ENCODE measurements at places on chromosomes 2 and 18.

DNA sequence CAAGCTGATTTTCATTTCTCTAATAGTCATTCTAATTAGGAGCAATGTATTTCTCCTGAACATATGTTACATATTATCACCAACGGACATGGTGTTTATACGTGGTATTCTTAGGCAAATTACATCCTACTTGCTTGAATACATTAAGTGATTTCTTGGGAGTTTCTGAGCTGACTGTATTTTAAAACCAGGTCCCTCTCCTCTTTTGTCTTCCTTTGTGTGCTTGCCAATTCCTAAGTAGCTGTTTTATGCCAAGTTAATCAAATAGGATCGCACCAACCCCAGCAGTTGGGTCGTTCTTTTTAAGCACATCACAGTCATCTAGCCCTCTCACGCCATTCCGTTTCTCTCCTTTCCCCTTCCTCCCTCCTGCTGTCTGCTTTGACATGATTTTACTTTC, 75.4 kb upstream of the MAP2 start:
- DNase-seq = no peak

DNA sequence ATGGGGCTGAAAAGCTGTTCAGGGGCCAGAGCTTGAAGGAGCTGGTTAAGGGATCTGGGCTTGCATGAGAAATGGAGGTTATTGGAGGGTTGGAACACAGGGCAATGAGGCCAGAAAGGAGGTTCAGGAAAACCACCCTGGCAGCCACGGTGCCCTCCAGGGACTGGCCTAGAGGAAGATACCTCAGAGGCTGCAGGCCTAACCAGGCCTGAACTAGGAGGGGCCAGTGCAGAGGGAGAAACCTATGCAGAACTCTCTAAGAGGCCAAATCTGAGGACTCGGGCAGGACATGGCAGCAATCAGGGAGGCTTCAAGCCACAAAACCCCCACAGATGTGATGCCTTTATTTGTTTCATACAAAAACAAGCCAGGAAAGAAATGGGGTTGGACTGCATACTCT, 66.8 kb downstream of the BIN1 start:
- no peak for DNase-seq

- DNase-seq = no peak
These were observed 69.7 kb upstream of the KCNE4 start for GRCh38 chr2:222982010-222982908.

DNA sequence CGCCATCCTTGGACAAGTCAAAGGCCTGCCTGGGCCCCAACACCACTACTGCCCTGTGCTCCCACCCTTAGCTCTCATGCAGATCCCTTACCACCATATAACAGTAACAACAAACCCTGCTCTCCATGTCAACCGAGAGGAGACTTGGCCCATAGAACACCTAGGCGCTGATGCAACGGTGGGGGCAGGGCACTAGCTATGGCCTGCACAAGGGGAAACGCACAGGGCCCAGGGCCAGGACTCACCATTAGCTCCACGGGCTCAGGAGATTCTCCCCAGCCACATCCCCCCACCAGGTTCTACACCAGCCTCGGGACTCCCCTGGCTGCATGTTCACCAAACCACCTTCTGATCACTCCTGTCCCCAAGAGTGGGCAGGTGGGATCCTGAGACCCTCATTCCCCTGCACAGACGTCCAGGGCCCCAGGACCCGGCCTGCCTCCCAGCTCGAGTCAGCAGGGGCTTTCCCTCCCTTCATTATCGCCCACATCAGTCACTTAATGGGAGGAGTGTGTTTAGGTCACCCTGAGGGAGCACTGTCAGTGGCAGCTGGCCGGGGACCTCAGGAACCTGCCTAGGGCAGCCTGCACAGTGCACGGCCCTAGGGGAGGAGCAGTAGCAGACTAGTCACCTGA, 29.3 kb downstream of the ANKMY1 start:
- DNase-seq = no peak

GRCh38 chr2:69958480-69958879, 3.0 kb downstream of the ASPRV1 start:
- DNase-seq = no peak

- no peak for DNase-seq
These were observed 763 bp downstream of the CCDC141 start for GRCh38 chr2:179049203-179049545.

DNA sequence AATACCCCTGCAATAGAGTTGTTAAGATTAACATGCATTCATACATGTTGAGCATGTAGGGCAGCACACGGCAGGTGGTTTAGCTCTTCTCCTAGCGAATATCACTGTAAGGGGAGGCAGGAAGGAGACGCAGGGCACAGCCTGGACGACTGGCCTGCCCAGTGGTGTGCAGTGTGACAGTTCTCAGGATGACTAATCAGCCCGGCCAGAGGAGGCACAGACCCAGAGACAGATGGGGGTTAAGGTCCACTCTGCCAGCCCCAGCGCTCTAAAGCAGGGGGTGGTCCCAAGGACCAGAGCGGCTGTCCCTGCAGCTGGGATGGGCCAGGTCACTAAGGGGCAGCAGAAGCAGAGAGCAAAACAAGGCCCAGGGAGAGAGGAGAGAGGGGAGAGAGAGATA, 63.7 kb downstream of the RNF152 start:
- DNase-seq = no peak

GRCh38 chr2:151408788-151409600, 708 bp upstream of the RIF1 start:
- DNase-seq = no peak

DNA sequence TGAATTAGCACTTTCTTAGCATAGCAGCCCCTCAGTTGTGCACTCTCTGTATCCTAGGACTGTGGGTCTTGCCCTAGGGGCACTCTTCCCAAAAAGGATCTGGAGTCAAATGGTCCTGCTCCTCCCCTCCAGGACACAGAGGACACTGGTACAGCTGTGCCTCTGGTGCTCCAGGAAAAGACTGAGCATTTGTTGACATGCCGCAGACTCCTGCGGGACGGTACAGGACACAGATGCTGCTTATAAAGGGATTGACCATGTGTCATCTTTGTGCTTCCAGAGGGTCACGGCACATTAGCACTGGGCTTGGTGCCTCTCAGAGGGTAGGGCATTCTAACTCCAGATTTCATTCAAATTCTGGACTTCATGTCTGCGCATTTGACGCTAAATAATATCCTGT, 110.5 kb downstream of the KLF7 start:
- DNase-seq = no peak

DNA sequence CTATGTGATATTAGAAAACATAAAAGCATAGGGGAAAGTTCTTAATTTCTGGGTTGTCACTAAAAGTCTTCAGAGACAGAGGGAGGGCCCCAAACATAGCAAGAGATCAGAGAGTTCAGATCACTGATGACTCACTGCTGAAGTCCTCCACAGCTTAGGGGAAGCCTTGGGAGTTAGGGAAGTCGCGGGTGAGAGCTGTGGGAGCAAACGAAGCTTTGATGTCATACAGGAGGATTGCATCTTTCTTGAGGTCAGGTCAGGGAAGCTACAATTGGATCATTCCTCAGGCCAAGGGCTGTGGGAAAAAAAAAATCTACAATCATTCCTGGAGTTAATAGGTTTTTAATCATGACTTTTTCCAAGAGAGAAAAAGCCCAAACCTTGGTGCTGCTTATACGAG, 96.2 kb downstream of the COPS8 start:
- DNase-seq = peak; percentile 82

- DNase-seq = no peak
These were observed 57.4 kb downstream of the SLC66A3 start for GRCh38 chr2:11212645-11213044.

- no peak for DNase-seq
These were observed 5.8 kb downstream of the DNMT3A start for GRCh38 chr2:25335971-25336370.

DNA sequence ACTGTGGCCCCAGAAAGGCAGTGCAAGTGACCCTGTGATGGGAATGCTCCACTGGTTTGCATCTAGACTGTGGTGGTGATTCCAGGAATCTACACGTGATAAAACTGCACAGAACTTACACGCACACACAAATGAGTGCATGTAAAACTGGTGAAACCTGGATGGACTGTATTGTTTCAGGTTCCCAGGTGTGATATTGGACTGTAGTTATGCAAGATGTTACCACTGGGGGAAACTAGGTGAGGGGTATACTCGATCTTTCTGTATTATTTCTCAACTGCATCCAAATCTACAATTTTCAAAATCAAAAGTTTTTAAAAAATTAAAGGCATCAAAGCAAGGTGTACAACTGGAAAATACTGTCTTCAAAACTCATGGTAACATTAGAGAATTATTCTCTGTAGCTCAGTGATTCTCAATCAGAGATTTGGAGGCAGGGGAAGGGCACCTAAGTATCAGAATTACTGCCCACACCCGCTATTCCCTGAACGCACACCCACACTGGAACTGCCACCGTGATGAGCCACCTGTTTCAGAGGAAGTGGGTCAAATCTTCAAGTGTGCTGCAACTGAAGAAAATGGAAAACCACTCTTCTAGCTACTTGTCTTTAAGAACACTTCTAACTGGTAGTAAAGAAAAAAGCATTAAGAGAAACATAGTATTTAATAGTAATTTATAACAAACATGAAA, 26.7 kb downstream of the PTPN2 start:
- DNase-seq = no peak

DNA sequence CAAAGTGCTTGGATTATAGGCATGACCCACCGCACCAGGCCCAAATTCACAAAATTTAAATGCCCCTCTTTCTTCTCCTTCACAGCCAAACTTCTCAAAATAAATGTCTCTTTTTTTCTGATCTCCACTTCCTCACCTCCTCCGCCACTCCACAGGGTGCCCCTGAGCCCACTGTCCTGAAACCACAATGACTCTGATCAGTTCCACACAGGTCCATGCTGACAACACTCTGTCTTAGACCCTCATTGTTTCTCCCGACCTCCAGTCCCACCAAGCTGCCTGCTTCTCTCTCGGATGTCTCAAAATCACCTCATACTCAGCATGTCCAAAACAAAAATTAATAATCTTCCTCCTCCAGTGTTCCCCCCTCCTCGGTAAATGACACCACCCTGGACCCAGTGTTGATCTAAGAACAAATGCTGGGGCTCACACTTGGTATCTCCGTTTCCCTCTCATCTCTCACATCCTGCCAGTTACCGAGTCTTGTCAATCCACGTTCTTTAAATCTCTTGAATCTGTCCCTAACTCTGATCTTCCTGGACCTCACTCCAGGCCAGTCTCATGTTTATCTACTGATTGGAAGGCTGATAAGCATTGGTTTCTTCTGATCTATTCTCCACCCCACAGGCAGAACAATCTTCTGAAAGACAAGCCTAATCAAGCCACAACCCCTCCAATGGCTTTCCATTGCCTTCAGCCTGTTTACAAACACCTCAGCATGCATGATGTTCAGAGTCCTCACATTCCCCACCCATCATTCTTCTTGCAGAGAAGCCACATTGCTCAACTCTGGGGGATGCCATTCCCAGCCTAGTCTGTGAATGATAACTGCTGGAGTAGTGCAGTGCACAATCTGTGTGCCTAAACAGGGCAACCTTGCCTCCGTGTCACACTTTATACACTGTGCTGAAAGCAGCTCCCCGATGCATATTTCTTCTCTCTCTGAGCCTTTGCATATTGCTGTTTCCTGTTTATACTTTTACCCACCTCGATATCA, 12.4 kb upstream of the ANKRD44 start:
- no peak for DNase-seq

- DNase-seq = no peak
These were observed 1.0 kb upstream of the LDAH start for GRCh38 chr2:20823917-20824316.

DNA sequence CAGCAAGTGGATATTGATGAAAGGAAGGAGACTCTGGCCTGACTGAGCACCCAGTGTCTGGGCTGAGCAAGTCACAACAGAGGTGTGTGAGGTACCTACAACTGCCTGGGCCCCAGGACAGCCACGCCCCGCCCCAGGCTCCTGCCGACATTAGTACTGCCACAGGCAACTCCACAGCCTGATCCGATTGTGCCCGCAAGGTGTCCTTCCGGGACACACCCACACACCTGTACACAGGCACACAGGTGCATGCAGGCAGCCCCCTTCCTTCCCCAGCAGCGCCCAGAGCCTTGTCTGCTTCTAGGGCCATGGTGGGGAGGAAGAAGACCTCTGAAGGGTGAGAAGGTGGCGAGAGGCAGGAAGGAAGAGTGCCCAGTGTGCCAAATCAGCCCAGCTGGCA, 83.6 kb downstream of the TNS1 start:
- DNase-seq = no peak

DNA sequence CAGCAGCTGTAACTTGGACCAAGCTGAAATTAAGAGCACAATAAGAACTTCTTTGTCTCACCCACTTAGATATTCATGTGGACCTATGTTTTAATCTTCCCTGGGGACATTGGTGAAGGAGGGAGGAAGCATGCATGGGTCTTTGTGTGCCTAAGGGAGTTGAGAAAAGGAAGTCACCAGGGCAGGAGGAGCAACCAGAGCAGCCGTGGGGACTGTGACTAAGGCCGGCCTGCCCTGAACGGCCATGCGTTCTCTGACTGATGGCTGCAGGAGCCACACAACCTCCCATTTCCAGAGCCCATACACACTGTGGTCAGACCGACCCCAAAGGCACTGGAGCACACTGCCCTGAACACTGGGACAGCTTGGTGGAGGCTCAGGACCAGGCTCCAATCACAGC, 43.7 kb upstream of the SLC35G4 start:
- DNase-seq = no peak

DNA sequence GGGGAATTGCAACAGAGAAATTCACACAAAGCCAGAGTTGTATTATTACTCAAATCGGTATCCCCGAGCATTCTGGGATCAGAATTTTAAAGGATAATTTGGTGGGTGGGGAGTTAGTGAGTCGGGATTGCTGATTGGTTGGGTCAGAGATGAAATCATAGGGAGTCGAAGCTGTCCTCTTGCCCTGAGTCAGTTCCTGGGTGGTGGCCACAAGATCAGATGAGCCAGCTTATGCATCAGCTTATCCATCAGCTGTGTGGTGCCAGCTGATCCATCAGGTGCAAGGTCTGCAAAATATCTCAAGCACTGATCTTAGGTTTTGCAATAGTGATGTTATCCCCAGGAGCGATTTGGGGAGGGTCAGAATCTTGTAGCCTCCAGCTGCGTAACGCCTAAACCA, 34.3 kb upstream of the ITM2C start:
- DNase-seq = no peak

- no peak for DNase-seq
These were observed 72.5 kb upstream of the APCDD1 start for GRCh38 chr18:10381951-10382350.

GRCh38 chr2:17969661-17970060, 91.2 kb downstream of the KCNS3 start:
- DNase-seq = peak; percentile 22

DNA sequence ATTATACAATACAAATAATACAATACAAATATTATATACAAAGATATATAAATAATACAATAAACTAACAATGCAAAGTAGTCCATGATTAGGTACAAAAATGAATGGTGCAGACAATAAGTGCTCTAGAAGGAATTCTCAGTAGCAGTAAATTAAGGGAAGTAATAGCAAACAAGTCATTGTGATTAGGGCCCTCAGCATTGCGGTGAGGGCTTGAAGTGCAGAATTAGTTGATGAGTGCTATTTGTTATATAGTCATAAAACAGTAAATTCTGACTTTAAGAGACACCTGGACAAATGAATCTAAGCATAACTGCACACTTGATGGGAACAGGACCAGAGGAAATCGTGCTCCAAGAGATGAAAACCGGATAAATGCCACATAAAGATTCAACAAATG, 74.9 kb downstream of the ANKRD44 start:
- DNase-seq = no peak

All from non-pigmented ciliary epithelial cell (primary cell).